ENCODE measurements at places on chromosomes 5 and 9. TPM values are rescaled to one million over a fixed set of nuclear protein-coding genes. Genes with fewer than 3 reads are reported as not detected.

The SAPCD2 gene
- 0.43 TPM for total RNA-seq

The MSX2 gene
- 5.6 TPM for total RNA-seq

The DDX46 gene
- total RNA-seq = 46.2 TPM

The TAF11L13 gene
- total RNA-seq = not detected

The SH3PXD2B gene
- 70.4 TPM for total RNA-seq

The CLINT1 gene
- 96.2 TPM for total RNA-seq

The CCDC112 gene
- total RNA-seq = 10.5 TPM

The MAT2B gene
- total RNA-seq = 41.0 TPM

The KCNMB1 gene
- total RNA-seq = 0.14 TPM

The LRRC19 gene
- total RNA-seq = not detected

The ANXA1 gene
- 637 TPM for total RNA-seq

The POU5F2 gene
- total RNA-seq = 0.54 TPM

The UBAP2 gene
- 73.3 TPM for total RNA-seq

The CXCL14 gene
- 0.53 TPM for total RNA-seq

The PCDHGC4 gene
- 7.4 TPM for total RNA-seq

Data from astrocyte (in vitro differentiated cells and primary cell).